ENCODE measurements at places on chromosomes 7 and 10.

DNA sequence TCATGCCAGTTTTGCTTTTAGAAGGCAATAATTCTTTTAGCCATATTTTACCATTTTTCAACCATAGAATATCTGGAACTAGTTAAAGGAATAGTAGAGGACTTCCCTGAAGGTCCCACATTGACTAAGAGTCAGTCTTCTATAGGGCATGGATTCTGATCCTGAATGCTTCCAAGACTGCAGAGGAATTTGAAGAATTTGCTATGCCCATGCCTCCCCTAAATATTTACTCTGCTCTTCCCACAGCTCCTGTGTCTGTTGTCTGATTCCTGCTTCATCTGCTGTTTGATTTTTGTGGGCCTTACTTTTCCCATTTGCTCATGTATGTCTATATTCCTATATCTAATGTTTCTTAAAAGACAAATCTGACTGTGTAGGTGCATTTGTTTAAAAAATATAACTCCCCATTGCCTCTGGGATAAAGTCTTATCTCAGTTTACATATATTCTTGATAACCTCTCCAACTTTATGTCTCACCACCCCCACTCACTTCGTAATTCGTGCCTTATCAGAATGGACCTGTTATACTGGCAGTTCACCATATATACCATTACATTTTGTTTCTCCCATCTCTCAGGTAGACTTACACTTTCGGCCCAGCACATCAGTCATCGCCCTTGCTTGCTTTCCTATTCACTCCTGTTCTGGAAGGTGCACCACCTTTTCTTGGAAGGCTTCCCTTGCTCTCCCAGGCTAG is 33.9 kb downstream of the LRRC4 start:
- DNase-seq, result no peak

GRCh38 chr10:68981074-68981473 is 7.5 kb upstream of the KIFBP start:
- DNase-seq, result no peak

DNA sequence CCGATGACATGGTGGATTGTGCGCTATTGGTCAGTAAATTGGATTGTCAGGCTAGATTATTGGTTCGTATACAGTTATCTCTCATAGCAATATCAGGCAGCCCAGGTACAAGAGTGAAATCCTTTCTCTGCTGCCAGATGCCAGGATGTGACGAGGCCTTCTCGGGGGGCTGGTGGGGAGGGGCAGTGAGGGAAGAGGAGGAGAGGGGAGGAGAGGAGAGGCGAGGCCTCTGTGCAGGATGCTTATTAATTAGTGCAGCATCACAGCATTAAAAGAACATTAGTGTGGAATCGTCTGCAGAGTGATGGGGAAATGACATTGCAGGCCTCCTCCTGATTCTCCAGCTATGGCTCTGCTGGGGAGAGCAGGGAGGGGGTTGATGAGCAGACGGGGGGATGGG is 30.5 kb upstream of the SLF2 start:
- DNase-seq, result no peak

DNA sequence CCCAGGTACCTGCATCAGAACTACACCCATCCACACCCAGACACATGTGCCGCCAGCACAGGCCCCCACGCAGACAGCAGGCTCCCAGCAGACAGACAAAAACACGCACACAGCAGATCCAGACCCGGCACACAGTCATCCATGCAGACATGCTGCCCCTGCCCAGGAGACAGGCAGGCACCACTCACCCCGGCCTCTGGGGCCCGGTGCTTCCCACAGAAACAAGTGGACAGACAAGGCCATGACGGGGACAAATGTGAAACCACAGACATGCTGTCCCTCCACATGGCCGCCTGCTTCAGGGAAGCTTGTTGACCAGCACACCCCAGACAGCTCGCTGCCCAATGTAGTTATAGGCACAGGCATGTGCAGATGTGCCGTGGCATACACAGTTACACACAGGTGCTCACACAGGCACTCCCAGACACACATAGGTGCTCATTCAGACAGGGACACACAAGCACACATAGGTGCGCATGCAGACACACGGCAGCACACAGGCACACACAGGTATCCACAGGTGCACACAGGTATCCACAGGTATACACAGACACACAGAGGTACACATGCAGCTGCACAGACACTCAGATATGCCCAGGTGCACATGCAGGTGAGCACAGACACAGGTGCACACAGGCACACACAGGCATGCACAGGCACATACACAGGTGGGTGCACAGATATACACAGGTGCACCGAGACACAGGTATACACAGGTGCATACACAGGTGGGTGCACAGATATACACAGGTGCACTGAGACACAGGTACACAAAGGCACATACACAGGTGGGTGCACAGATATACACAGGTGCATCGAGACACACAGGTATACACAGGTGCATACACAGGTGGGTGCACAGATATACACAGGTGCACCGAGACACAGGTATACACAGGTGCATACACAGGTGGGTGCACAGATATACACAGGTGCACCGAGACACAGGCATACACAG is 10.5 kb upstream of the SCART1 start:
- DNase-seq, result no peak

DNA sequence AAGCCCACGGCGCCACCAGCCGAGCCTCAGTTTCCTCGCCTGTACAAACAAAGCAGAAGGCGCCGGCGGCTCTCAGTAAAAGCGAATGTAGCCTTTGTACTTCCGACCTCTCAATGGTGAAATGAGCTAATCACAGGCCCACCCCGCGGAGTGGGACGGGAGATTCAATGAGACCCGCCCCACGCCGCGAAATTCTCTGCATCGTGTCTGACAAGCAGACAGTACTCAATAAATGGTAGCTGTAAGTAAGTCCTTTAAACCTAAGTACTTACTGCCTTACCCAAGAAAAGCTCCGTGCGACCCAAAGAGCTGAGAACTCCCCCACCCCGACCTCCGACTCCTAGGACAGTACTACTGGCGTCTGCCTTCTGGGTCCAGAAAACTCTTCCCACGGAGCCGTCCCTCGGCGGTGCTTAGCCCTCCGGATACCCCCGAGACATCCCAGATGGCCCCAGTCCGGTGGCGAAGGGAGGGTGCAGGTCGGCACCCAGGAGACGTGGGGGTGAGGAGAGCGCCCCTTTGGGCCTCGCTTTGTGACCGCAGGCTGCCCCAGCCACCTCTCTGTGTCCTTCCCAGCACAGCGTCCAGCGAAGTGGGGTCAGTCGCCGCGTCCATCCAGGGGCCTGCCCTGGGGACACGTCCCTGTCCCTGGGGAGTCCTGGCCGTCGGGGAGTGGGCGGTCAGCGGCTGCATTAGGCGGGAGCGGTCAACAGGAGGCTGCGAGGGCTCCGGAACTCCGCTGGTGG is 972 bp upstream of the CXCL12 start:
- no peak for DNase-seq

DNA sequence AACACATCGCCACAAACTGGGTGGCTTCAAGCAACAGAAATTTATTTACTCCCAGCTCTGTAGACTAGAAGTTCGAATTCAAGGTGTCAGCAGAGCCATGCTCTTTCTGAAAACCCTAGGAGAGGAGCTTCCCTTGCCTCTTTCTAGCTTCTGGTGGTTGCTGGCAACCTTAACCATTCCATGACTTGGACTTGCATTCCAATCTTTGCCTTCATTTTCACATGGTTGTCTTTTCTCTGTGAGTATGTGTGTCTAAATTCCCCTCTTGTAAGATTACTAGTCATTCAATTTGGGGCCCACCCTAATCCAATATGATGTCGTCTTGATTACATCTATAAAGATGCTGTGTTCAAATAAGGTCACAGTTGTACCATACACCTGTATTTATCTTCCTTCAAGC is 65.9 kb upstream of the PRKG1 start:
- no peak for DNase-seq

DNA sequence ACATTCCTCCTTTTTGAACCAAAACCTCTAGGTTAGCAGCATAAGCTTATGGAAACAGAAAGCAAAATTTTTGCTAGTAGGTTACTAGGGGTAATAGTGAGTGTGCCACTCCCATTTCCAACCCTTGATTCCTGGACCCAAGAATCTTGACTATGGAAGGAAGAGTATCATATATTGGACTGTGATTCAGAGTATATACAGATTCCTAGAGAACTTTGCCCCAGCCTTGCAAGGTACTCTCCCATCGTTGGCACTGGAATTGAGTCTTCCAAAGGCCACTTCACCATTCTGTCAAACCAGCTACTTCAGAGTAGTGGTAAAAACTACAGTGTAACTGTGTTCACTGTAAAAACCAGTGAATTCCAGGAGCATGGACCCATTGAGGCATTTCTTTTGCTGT is 69.4 kb downstream of the LRRC17 start:
- DNase-seq, result no peak

DNA sequence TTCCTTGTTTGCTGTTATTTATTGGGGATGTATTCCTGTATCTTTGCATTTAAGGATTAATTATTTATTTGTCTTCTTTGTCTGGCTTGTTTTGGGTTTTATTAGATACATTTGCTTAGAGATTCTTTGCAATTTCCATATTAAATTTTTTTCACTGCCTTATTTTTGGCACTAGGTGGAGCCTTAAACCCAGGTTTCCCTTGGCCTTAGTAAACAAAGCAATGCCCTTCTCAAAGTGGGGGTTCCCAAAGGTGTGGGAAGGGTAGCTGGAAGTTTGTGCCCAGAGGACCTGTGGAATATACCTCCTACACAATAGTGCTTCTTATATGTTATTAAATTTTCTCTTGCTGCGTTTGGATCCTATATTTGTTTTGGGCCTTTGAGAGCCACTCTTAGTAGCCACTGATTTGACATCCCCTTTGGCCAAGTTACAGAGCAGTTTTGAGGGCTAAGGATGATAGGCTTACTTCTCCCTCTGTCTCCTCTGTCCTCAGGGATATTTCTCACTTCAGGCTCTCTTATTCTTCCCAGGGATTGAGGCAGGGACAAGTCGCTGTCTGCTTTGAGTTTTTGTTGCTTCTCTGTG is 162.3 kb downstream of the ITGB1 start:
- no peak for DNase-seq

- no peak for DNase-seq
Observed at GRCh38 chr7:139431459-139431858, 52.0 kb downstream of the KLRG2 start.

GRCh38 chr7:44348300-44348699 is 22.9 kb upstream of the CAMK2B start:
- DNase-seq, result no peak

DNA sequence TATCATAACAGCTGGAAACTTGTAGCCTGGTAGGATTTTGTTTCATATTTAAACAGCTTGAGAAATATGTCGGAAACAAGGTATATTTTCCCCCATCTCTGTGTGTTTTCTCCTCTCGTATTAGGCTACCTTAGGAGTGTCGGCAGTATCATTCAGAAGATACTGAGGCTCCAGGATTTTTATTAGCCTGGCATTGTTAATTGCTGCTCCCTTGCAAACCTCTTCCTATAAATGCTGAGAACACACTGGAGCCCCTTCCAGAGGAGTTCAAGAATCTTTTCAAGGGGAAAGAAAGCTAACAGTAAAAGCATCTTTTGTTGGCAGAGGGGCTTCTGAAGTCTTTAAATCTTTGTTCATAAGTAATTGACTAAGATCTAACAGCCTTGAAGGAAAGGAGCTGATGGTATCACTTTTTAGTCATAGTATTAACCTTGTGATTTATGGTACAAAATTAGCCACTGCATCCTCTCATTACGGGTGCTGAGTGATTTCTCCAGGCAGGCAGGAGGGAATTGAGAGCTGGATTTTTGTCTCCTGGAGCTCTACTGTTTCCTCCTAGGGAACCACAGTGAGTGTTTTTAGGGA is 998.7 kb downstream of the LRMDA start:
- no peak for DNase-seq

DNA sequence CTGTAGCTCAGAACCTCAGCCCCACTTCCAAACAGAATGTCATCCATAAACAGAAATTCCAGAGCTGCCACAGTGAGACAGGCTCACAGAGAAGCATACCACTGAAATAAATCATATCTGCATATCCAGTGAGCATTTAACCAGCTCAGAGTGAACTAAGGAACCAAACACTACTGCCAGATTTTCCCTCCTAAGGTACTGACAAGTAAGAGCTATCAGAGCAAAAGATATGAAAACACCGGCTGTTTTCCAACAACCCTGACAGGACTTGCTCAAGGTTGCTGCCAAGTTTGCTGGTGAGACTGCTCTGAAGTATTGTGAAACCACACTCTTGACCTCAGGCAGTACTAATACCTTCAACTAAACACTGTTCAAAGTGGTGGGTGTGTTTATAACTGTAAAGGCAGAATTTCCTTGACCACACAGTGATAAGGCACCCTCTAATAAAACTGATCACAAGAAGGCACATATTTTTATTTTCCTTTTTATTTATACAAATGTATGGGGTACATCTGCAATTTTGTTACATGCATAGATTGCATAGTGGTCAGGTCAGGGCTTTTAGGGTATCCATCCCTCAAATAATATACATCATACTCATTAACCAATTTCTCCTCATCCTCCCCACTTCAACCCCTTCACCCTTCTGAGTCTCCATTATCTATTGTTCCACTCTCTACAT is 18.3 kb downstream of the SGMS1 start:
- no peak for DNase-seq

DNA sequence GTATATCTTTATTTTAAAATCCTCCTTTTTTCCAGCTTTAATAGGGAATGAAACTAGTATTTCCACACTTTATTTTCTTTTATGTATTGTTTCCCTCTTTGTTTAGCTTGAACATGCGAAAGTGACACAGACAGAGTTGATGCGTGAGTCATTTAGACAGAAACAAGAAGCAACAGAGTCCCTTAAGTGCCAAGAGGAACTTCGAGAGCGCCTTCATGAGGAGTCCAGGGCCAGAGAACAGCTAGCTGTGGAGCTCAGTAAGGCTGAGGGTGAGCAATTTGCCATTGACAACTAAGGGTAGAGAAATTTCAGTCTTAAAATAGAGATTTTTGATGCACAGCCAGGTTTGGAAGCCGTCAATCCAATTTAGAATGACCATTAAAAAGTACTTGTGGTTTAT is 73.1 kb downstream of the CYP51A1 start:
- DNase-seq, result no peak

DNA sequence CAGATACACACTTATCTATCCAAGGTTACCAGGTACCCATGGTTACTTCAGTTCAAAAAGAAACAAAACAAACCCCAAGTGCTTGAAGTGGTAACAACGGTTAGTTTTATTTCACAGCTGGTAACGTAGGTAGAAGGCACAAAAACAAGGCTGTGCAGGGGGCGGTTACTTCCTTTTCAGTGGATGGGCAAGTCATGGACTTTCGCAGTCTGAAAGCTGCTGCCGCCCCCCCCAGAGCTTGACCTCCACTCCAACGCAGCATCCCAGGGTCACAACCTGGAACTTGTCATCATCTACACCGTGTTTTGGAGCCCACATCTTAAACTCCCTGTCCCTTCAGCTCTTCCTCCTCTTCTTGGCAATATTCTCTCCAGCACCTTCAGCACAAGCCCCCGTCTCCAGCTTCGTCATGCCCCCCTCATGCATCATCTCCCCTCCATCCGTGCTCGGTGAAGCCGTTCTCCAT is 181.2 kb upstream of the ITGB1 start:
- peak; percentile 53 for DNase-seq

All from stimulated activated CD4-positive, alpha-beta T cell treated with anti-CD3 and anti-CD28 coated beads, Interleukin-4, amount 100 ng/mL, for 1 hour (primary cell).